HFF-Myc (cell line): ENCODE measurements at places on chromosomes 7 and 10.

- DNase-seq = no peak
These were observed 17.2 kb downstream of the AKAP9 start for GRCh38 chr7:91957823-91958222.

DNA sequence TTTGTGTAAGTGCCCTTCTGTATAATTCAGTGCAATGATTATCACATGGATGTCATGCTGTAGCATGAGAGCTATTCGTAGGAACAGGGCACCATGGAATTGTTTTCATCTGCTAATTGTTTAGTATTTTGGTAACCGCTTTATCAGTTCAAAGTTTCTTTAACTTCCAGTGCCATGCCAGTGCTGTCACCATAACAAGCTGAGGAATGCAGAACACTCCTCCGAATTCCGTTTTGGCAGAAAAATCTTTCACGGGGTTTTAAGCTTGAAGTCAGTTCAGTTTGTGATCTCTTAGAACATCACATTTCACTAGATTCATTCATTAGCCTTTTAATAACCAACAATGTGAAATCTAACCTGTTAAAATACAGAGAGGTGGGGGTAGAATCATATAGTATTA is 117.2 kb upstream of the SEMA3C start:
- no peak for DNase-seq

DNA sequence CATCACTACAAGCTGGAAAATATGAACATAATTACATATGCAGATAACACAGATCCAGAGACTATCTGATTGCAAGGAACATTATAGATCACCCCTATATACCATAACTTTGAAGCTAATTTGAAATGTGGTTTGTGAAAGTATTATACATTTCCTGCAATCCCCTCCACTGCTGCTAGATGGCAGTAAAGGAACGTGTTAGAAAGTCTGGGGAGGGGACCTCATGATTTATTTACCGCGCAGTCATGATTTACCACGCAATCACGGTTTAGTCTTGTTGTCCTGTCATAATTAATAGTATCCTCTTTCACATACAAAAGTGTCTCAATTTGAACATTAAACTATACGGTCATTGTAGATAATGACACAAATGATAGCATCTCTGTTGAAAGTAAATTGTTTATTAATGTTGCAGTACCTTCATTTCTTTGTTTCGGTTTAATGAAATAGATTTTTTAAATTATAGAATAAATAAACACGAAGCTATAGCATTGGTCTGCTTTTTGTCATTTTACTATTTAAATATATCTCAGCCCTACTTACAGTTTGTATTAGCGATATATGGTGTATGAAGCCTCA is 145.3 kb upstream of the PRSS1 start:
- peak; percentile 64 for DNase-seq

GRCh38 chr10:78700413-78700812 is 368.4 kb upstream of the ZMIZ1 start:
- DNase-seq = peak; percentile 43

DNA sequence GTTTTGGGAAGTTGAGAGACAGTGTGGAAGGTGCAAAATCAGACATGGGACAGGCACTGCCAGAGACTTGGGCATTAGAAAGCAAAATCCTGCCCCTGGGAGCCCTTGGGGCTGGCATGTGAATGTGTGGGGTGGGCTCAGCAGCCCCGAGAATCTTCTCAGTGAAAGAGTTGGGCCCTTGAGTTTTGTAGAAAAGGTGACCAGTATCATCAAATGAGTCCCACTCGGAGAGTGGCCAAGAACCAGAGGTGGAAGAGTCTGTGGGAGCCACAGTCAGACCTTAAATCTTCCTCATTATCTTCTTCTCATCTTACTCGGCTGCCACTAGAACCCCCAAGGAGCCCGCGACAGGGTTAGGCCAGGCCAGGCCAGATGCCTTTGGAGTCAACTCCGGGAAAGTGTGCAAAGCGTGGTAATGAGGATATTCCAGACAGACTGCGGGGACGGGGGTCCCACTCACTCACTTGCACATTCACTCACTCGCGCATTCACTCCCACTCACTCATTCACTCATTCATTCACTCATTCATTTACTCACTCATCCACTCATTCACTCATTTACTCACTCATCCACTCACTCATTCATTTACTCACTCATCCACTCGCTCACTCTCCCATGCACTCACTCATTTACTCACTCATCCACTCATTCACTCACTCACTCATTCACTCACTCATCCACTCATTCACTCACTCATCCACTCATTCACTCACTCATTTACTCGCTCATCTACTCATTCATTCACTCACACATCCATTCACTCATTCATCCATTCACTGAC is 74.9 kb downstream of the CARD11 start:
- no peak for DNase-seq

DNA sequence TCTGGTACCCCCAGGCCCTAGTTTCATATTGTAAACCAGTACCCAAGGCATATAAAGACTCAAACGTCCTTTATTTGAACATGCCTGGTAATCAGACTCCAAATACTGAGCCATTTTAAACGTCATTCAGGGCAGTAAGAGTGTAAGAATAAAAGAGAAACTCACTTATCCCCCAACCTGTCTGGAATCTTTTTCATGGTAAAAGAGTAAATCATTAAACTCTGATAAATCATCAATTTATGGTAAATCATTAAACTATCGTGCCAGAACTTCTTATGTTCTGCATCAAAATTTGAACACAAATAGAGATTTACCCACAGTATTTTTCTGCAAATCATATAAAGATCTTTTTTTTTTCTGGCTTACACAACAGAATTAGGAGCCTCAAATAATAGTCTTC is 734.3 kb upstream of the POT1 start:
- DNase-seq = no peak

GRCh38 chr7:155224116-155224811 is 73.4 kb upstream of the INSIG1 start:
- DNase-seq = no peak

DNA sequence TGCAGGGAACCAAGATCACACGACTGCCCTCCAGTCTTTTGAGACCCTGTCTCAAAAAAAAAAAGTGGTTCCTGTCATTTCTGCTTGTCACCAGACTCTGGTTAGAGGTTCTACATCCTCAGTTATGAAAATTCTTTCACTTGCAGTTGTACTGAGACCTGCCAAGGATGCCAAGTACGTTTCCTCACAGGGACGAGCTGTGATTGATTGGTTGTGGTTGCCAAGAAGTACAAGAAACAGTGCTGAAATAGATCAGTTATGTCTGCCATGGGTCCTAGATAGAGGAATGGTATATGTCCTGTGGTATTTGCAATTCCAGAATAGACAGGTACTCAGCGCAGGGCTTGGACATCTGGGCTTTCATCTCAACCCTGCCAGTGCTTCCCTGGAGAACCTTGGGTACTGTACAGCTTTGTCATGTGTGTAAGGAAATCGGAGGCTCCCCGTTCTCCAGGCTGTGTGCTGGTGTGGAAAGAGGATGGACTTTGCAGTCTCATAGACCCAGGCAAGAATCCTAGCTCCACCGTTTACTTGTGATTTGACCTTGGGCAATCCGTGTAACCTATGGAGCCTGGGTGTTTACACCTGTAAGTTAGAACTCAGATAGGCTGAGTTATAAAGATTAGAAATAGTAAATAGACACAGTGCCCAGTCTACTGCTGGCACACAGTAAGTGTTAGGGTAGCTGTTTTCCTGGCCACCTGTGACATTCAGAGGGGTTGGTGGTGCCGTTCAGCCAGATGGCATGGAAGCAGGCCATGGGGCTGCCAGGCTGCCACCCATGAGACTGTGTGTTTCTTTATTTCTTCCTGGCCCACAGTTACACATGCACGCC is 53.0 kb downstream of the COL13A1 start:
- no peak for DNase-seq

GRCh38 chr10:31972519-31973041 is 43.9 kb upstream of the ARHGAP12 start:
- DNase-seq = no peak

DNA sequence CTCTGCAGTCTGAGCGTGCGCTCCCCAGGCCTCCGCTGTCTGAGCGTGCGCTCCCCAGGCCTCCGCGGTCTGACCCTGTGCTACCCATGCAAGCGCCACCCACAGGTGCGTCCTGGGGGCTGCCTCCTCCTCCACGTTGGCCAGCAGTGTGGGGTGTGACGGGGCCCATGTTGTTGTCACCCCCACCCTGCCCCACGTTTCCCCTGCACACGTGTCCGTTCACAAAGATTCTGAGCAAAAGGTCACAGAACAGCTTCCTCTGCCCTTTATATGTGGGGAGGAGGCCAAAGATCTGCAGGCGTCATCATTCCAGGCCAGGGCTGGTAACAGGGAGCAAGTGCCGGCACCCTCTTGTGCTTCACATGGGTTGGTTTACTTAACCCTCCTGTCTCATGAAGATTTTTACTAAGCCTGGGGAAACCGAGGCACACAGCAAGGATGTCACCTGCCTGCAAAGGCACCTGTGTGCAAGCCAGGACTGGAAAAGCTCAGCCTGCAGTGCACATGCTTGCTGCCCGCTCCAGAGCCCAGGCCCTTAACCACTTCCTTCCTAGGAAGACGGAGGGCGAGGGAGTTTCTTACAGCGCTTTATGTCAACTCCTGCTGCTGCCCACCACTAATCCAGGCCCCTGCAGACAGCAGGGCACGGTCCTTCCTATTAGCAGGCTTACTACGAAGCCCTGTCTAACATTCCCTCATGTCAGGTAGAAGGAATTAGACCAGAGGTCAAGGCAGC is 4.8 kb downstream of the GPR146 start:
- no peak for DNase-seq

DNA sequence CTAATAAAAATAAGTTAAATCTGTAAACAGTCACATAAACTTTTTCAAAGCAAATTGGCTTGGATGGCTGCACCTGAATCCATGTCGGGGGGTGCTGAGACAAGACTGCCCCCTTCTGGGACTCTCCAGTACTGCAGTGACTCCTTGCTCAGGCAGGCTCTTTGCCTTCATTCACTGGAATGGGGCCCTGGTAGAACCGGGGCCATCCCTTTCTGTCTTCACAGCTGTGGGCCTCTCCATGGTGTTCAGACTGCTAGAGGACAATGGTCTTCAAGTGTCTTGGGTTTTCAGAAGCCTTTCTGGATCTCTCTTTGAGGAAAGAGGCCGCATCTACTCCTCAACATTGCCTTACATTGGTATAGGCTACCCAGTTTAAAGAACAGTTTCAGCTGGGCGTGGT is 16.1 kb upstream of the IMPDH1 start:
- no peak for DNase-seq

DNA sequence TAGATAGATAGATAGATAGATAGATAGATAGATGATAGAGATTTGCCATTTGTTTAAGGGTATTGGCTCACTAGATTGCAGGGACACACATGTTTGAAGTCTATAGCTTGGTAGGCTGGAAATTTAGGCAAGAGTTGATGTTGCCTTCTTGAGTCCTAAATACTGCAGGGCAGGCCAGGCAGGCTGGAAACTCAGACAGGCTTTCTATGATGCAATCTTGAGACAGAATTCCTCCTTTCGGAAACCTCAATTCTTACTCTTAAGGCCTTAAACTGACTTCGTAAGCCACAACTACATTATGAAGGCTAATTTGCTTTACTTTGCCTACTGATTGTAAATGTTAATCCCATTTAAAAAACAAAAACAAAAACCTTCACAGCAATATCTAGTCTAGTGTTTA is 322.9 kb upstream of the AKR1E2 start:
- DNase-seq = no peak

DNA sequence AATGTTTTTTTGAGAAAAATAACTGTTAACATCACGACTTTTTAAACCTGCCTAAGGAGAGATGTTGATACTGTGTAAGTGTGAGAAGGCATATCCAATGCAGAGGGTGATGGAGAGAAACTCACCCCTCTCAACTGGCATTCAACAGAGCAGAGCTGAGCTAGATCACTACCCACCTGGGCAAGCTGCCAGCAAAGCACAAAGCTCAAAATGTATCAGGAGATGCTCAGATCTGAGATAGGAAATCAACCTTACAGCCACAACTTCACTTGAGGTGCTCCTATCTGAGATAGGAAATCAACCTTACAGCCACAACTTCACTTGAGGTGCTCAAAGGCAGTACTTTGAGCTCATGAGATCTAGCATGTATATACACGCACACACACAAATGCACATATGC is 151.5 kb upstream of the PDE1C start:
- no peak for DNase-seq

DNA sequence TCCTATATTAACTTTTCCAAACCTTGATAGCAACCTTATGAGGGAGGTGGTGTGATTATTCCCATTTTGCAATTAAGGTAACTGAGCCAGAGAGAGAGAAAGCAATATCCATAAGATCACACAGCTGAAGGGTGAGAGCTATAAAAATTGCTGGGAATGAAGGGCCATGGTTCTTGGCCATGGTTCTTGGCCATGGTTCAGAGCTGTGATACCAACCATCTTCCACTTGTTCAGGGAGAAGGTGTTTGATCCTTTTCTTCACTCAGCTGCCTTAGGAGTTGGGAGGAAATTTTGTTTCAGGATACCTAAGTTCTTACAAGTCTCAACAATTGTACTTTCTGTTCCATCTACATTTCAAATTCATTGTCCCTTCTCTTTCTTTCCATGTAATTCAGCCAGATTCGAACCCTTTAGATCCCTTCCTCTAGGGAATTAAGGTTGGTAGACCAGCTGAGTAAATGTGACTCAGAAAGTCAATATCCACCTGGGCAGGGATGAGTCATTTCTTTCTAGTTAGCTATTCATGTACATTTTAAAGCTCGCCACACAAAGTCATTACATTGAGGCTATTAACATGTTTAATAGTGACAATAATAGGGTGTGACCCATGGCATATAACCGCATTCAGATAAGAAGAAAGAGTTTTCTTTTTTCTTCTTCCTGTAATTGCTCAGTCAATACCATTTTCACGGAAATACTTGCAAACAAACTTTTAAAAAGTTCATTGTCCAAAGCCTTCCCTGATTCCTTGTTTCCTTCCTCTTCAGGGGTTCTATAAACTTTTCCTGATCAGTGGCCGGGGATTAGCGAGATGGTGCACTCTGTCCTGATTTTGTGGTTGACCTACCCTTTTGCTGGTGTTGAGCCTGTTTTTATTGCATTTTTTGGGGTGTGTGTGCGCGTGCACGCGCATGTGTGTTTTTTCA is 143.4 kb downstream of the TCF7L2 start:
- no peak for DNase-seq

GRCh38 chr10:103884681-103885139 is 29.3 kb upstream of the SH3PXD2A start:
- DNase-seq = peak; percentile 62

DNA sequence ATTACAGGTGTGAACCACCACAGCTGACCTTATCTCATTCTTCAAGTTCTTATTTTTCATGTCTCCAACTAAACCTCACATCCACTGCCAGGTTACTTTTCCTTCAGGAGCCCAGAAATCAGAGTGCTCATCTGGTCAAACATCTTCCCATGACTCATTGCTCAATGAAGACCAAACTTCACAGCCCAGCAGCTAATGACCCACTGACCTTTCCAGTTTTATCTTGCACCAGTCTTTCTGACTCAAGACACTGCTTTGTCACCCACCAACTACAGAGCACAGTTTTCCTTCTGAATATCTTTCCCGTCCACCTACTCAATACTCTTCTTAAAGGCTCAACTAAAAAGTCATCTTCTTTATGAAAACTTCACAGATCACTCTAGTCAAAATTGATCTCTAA is 245.1 kb downstream of the CHCHD3 start:
- DNase-seq = peak; percentile 6
